ENCODE measurements at places on chromosomes 7 and 10.

- DNase-seq, result no peak
These were observed 84.7 kb downstream of the SNX10 start for GRCh38 chr7:26376175-26376917.

DNA sequence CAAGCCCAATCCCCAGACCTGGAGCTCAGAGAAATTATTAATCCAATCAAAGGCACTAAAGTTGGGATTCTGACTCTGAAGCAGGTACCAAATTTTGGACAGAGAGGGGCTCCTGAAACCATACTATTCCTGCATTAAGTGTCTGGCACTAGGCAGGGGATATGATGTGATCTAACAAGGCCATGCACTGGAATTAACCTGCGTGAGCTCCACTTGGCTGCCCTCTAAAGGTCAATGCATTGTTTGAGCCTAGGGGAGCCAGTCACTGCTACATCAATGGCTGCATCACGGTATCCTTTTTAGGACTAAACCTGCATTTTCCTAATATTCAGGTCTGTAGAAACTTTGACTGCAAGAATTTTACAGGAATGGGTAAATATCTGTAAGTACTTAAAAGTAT lies 42.1 kb downstream of the ST8SIA6 start:
- no peak for DNase-seq

DNA sequence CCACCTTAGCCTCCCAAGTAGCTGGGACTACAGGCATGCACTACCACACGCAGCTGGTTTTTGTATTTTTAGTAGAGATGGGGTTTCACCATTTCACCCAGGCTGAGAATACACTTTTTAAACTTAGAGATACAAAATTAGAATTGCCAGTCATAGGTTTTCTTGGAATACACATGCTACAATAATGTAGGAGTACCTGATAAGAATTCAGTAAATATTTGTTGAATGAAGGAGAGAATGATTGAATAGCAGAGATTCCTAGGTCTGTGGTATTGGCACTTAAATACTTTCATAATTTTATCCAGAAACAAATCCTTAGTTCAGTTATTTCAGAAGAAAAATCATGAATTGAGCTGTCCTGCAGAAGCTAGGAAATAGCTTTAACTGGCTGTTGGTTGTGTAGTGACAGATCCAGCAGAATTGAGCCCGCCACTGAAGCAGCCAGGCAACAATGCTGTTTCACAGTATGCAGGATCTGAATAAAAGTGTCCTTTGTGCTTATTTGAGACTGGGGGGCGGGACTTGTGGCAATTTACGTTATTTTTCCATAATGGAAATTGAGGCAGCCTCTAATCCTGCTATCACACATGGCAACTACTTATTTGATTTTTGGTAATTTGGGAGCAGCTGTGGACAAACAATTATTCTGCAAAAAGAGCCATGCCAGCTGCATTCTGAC lies 31.5 kb downstream of the NRF1 start:
- DNase-seq, result no peak

GRCh38 chr7:75737856-75738603 lies 711 bp downstream of the HIP1 start:
- no peak for DNase-seq

DNA sequence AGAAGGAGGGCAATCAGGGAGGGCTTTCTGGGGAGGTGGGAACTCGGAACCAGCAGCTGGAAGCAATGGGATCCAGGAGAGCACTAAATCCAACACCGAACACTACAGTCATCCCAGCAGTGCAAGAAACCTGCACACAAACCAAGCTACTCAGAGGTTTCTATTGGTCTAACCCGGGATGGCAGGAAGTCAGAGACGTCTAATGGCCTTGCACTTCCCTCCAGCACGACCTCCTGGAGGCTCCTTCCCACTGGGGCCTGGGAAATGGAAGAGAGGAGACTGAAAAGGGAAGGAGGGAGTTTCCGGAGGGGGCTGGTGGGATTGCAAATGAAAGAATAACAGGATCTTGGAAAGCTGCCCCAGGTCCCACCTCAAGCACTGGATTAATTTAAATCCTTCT lies 56.3 kb downstream of the TEX36 start:
- no peak for DNase-seq

DNA sequence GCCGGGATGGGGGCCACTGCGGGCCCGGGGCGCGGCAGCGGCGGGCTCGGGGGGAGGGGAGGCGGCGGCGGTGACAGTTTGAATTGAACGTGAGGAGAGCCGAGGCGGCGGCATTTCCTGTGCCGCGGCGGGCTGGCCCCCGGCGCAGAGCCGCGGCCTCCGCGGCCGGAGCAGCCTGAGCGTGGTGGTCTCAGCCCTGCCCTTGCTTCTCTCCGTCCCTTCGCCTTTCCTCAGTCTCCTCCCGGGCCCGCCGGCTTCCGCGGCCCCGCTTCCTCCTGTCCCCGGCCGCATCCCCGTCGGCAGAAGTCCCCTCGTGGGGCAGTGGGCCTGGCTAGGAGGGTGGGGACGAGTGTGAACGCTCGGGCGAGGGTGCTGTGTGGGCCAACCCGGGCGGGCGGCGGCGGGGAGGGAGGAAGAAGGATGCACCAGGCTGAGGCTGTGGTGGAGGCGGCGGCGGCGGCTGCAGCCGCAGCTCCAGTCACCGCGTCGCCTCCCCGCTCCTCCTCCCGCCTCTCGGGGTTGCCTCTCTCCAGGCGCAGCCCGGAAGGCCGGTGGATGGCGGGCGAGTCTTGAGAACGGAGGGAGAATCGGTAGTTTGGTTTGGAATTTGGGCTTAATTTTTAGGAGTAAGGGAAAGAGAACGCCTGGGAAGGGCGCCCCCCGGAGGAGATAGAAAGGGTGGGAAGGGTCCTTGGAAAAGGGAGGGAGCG lies 690 bp downstream of the SEPTIN7 start:
- DNase-seq, result peak; percentile 61

DNA sequence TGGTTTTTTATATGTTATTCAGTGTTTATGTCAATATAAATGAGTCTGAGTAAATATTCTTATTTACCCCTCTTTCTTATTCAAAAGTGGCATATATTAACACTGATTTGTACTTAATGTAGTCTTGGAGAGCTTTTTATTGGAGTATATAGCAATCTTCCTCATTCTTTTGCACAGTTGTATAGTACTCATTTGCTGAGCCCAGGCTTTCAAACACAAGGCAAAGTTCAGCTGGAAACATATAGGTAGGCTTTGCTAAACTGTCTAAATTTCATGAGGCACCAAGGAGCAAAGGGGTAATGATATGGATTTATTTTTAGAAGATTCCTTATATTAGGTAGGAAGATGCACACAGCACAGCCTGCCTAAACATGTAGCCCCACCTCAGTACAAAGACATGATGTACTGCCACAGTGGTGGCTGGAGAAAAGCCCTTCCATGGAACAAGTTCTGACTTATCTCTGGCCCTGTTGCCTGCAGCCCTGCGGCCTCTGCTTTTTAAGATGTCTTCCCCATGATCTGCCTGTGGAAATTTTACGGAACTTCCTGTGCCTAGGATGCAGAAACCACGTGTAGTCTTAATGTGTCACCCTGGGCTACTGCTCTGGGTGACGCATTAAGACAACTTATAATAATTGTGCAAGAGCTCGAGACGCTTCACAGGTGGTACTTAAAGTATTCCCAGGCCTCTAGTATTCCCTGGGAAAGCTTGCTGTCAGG lies 9.6 kb upstream of the PDCD4 start:
- DNase-seq, result no peak

DNA sequence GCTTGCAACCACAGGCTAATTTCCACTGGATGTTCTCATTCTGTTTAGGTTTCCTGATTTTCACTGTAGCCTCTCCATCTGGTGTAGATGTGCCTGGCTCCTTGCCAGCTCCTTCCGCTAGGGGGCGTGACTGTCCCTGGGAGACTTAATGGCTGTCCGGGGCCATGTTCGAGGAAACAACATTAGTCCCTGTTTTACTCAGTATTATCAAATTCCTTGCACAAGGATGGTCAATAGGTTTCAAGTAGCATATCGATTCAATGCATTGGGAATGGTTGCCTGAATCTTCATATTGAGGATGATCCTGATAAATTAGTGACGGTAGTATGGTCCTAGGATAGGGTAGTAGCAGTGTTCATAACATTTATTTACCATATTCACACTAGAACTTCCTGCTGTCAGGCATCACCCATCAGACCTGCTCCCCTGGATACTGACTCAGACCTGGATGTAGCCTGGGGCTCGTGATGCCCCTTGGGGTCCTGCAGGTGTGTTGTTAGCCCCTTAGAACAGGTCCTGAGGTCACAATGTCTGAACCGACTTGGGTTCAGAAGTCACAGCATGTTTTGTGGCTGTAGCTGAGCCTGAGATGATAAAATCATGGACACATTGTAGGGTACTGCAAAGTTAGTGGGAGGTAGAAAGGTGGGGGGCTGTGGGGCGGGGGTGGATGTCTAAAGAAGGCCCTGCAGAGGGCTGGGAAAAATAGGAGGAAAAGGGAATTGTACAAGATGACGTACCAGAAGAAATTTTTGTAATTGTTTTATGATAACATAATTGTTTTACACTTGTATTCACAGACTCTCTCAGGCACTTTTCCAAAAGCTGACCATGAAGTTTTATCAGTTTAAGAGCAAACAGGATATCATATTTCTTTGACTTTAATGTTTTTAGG lies 8.9 kb upstream of the EXOC6 start:
- peak; percentile 18 for DNase-seq

- no peak for DNase-seq
These were observed 125.1 kb downstream of the NT5C2 start for GRCh38 chr10:103067956-103068355.

DNA sequence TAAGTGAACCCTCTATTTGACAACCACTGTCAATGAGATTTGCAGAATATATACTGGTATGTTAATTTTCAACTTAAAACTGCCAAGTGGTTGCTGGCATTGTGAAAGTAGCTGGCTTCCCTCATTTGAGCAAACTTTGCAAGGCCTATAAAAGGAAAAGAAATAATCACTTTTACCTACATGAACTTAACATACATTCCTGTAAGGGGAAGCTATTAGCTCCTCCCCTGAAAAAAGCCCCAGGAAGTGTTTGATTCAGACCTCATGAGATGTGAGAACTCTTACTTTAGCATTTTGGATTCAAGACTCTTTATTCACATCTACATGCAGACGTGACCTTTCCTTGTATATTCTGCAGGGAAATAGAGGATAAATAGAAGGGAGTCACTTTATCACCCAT lies 175.6 kb downstream of the OTUD1 start:
- no peak for DNase-seq

GRCh38 chr7:22657479-22657878 lies 69.5 kb upstream of the IL6 start:
- DNase-seq, result peak; percentile 3

DNA sequence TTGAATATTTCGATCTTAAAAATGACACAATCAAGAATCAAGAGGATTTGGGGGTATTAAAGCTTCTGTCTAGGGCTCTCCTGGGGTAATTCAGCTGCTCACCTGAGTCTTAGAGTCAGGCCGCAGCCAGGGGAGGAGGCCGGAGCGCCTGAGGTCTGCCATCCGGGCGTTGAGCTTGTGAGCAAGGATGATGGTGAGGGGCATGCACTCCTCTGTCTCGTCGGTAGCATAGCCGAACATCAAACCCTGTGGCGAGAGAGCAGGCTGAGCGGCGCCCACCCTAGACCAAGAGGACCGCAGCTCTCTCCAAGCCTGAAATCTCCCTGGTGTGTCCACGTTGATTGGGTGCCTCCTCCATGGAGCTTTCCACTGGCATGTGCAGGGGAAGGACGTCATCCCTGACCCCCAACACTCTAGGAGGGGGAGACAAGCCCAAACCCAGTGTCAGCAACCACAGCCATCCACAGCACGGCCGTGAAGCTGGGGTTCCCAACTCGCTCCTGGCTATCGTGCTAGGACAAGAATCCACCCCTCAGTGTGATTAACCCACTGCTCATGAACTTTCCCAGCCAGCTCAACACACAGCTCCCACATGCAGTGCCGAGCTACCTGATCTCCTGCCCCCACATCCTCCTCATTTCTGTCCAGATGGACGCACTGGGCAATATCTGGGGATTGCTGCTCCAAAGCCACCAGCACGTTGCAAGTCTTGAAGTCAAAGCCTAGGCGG lies 9.2 kb downstream of the MAT1A start:
- DNase-seq, result no peak

GRCh38 chr10:115091161-115091560 lies 2.0 kb upstream of the ATRNL1 start:
- DNase-seq, result no peak

GRCh38 chr10:7558036-7558435 lies 108.7 kb downstream of the ITIH5 start:
- no peak for DNase-seq

DNA sequence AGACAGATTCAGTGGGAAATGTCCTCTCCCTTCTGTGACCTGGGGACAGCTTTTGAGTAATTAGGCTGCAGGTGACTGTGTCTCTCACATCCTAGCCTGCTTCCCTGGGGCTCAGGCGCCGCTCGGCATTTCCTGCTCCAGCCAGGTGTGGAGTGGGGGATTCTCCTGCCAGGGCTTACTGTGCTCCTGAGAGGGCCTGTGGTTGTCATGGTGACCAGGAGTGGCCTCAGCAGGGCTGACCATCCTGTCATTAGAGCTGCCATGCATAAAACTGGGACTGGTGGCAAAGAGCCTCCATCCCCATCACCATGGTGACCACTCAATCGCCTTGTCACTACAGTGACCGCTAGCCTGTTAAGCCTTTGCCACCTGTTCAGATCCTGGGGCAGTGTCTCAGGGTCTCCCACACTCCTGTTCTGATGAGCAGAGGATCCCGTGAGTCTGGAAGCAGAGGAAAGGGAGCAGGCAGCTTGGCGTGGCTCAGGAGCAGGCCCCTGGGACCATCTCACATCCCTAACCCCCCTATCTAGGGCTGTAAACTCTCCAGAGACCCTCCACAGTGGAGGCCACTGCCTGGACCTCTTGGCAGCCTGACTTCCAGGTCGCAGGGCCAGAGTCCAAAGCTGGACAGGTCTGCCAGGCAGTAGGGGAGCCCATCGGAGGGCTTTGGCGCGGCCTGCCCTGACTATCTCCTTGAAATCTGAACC lies at the start of gene GCK:
Gene GCK, minus strand, starts transcription at position 154 of the 707 bp plus-strand sequence. CDS start 486 bp downstream, outside the sequence.
- no peak for DNase-seq

DNA sequence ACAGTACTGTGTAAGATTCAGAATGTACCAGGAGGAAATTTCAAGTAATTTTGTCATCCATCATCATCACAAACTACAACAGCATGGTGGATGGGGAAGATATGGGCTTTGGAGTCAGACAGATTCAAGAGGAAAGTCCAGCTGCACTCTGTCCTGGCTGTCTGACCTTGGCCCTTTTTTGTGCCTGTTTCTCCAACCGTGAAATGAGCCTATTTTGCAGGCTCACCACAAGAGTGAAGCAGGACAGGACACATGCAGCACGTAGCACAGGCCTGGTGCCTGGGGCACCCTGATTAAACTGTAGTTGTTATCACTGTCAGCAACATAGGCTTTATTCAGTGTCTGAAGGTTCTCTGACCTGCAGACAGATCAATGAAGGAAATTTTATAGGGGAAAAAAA lies 37.6 kb downstream of the RHOBTB1 start:
- DNase-seq, result no peak

DNA sequence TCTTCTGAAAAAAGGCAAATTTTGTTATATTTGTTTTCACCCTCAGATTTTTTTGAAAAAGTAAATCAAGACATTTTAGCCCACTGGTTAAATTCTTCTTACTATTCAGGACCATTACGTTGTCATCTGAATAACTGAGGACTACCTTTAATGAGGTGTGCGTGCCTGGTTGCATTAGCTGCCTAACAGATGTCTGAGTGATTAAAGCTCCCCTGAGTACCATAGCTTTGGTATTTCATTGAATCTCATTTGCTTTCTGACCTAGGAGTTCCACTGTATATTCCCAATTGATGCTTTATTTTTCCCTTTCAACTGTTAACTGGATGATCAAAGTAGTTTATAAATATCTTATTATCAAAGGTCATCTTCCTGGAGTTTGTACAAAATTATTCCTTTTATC lies 410.0 kb upstream of the SEMA3D start:
- no peak for DNase-seq

- no peak for DNase-seq
These were observed 236.5 kb downstream of the MGMT start for GRCh38 chr10:129703287-129704137.

All from CD4-positive, alpha-beta T cell treated with Interleukin-6 at 100 ng/mL for 8 hours (primary cell).